ENCODE measurements at places on chromosomes 3 and 15. TPM values are rescaled to one million over a fixed set of nuclear protein-coding genes. Genes with fewer than 3 reads are reported as not detected.

KLHL18 gene
- 47.2 TPM for total RNA-seq

RTP3 gene
- not detected for total RNA-seq

PEX5L gene
- total RNA-seq: not detected

CPLX3 gene
- total RNA-seq: not detected

FBXO40 gene
- total RNA-seq: not detected

Data from endothelial cell of umbilical vein (primary cell).